ENCODE measurements at places on chromosomes 4 and X.
A peak's percentile ranks its signal among the peaks of the same experiment; 100 is the strongest.

DNA sequence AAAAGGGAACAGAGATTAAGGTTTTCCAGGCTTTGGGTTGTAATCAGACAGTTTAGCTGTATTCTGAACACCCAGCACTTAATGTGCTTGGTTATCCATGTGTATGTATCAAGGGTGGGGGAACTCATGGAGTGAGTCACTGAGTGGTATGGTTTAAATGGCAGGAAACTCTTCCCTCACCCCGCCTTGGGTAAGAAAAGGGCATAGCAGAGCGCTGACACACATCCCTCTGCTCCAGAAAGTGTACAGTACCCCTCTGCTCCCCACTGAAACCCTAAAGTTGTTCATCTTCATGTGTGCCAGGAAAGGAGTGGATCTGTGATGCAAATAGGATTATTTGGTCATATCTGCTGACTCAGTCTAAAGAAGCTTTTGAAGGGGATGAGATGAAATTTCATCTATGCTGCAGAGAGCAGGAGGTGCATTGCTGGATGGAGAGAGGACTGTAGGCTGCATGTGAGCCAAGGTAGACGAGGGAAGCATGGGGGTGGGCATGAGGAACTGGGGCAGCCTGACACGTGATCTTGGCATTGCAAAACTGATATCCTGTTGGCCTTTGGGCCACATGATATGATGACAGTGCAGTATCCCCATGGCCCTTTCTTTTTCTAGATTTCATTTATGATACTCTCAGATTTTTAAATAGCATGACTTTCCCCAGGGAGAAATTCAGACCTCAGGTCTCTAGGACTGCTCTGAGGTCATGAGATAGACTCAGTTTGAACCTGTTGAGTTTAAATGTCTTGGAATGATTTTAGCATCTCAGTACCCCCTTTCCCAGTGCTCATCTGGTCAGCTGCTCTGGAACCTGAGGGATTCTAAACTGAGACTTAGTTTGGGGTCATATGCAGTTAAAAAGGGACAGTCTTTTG lies 84.8 kb downstream of the TMEM164 start:
- no peak for DNase-seq

GRCh38 chr4:126772662-126773061 lies 860.1 kb upstream of the INTU start:
- no peak for DNase-seq

GRCh38 chr4:34732176-34732950 lies 1512.0 kb downstream of the ARAP2 start:
- DNase-seq = no peak

DNA sequence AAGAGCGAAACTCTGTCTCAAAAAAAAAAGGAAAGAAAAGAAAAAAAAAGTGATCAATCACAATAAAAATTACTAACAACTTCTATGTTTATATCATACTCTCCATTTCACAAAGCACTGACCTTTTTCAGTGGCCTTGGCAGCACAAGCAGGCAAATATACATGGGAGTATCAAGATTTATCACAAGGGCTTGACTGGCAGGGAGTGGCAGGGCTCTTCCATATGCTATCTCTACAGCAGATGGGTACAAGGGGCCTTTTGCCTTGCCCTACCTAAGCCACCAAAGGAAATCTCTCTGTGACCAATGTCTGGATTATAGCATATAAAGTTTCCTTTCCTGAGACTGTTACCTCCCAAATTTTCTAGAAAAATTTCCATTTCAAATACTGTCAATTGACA lies 24.4 kb downstream of the TSPAN5 start:
- DNase-seq = no peak

- no peak for DNase-seq
Observed at GRCh38 chrX:149073479-149073878, 431.6 kb downstream of the IDS start.

DNA sequence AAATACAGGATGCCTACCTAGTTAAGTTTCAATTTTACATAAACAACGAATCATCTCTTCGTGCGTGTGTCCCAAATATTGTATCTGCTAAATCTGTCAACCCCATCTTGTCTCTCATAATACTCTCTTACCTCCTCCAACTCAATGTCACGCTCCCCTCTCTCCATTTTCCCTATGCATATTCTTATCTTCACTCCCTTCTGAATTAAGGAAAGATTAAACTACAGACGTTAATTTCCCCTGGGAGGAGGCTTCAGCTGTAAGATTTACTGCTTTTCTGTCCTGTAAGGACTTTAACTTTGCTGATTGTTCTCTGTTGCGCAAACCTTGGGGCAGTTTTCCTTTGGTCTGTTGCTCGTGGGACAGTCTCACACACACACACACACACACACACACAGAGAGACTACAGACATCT lies 455 bp upstream of the ABCB7 start:
- DNase-seq = no peak

DNA sequence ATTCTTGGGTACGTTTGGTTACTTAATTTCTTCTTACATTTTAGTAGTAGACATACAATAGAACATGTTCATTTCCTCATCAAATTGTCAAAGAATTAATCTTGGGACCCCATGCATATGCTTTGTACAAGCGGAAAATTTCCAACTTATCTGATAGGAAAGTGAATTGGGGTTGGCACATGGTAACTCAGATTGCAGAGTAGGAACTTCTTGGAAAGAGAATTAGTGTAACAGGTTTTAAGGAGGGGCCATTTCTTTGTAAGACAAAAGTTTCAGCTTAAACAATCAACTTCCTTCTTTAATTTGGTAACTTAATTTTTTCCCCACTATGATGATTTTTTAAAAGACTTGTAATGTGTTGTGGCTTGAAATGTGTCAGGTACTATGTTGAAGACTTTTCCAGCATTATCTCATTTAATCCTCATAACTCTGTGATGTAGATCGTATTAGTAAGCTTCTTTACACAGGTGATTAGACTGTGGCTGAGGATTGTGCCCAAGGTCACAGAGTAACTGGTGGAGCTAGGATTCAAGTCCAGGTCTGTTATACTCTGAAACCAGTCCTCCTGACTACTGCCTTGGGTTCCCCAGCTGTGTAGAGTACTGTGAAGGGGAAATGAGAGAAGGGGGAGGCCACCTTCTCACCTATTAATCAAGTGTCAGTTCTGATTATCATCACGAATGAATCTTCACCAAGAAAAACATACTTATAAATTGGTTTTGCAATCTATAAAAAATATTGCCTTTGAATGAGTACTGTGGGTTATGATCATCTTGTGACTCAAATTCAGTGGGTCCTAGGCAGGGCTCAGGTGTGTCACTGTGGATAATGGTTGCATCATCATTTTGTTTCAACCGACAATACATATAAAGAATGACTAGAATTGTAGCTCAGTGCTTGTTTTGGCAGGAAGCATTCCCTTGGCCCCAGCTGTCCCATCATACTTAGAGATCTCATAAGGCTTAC lies 4.3 kb downstream of the GK start:
- no peak for DNase-seq

DNA sequence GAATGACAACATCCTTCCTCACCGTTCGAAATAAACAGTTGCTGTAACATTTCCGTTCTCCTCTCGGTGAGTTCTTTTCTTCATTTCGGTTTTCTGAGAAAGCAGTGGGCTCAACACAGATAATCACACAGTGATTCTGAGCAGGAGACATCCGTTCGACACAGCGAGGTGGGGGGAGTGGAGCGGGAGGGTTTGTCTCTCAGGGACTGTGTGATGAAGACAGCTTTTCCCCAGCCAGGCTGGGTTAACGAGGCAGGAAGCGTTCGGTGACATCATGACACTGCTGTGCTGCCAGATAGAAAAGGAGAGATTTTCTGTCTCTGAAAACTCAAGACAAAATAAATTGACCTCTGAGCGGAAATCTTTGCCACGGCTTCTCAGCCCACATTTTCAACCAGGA lies 119.3 kb downstream of the CRLF2 start:
- peak; percentile 4 for DNase-seq

DNA sequence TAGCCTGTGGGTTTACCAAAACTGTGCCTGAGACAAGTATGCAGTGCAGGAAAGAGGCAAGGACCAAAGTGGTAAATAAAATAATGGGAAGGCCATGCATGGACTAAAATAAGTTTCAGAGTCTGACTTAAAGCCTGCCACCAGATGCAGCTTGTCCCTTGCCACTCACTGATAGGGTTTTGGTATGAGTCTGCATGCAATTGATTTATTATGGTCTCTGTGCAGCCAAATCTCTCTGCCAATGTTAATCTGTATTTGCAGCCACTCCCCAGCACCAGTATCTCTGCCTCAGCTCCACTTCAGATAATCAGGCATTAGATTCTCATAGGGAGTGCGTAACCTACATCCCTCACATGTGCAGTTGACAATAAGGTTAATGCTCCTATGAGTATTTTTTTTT lies 5.5 kb upstream of the FGF2 start:
- no peak for DNase-seq

DNA sequence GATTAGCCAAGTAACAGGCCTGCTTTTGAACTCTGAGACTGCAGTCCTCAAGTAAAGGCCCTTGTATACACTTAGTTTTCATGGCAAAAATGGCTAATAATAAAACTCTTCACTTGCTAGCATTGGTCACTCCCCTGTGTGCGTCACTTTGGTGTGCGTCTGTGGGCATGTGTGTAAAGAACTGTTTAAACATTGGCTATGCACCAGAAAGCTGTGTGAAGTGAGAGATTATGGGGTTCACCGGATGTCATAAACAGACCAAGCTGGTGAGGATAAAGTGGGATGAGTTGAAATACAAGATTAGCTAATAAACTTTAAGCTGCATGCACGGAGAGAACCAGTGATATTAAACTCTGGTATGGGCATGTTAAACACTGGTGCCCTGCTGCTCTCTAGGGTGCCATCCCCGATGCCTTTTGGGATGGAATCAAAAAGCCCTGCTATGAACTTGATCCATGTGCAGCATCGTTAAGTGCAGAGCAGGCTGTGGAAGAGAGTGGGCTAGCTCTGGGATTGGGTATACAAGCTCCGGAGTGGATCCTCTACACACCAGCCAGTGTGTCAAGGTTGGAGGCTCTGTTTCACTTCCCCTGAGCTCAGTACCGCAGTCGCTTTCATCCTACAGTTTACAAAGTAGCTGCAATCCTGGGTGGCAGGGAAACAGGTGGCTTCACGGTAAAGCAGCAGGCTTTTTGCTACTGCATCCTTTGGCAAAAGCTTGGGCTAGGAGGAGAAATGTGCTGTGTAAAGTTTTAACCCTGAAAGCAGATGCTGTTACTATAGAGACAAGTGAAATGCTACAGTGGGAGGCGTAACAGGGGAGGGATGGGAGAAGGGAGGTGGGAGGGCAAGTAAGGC lies 108.3 kb upstream of the SLC4A4 start:
- DNase-seq = no peak

DNA sequence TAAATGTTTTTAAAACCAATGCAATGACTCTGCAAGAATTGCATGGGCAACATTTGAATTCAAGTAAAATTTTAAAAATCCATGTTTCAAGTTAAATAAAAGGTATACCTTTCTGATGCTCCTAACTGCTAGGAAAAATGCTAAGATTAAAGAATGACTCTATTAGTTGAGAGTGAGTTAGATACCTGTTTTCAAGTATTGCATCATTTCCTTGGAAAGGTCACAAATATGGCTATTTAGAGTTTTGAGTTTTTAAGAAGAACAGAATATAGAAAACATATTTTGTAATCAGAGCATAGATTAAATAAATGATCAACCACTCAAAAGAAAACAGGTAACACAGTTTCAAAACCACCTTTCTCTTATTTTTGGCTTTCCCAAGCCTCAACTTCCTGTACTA lies 18.3 kb upstream of the NPY2R start:
- no peak for DNase-seq

- no peak for DNase-seq
Observed at GRCh38 chr4:186570193-186570996, 15.0 kb upstream of the MTNR1A start.

DNA sequence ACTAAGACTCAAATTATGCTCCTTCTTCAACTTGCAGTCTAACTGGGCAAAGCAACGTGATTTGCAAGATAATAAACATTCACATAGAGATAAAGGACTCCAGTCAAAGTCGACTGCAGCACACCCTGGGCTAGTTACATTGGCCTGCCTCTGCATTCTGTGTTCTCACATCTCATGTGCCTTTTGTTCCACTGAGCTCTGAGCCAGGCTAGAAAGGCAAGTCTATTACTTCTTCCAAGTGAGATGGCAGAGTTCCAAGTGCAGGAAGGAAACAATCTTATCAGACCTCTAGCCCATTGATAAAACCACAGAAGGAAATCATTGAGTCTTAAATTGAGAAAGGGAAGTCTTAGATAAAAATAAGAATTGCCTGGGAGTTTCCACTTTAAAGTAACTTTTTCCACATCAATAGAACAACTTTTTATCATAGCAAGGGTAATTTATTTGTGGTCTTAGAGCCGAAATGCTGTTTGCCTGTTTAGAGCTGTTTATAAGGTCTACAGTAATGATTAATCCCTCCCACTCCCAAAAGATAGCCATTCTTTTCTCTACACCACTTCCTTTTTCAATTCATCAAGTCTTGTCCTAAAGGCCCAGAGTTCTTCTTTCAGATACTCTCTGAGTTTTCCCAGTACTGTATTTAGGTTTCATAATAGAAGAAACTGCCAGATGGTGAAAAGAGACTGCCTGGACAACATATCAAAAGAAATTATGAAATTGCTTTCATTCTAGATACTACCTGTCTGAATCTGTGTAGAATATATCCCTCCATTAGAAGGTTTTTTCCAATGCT lies 200.2 kb downstream of the GUCY2F start:
- DNase-seq = no peak

DNA sequence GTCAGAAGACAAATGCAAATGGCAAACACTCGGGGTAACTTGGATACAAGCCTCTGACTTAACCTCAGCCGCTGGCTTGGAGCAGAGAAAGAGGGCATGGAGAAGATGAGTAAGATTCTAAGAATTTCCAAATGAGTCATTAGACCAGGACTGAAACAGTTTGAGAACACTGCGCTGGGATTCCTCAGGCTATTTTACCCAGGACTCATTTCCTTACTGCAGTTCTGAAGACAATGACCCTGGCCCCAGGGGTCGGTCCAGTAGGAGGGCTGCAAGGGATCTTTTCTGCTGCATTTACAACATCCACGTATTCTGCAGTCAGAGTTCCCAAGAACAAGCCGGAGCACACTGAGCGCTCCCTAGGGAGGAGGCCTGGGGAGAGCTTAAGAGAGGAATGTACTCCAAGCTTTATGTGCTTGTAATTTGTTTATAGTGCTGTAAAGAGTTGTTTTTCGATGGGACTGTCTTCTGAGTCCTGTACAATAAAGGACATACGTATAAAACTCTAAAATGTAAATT lies 27.3 kb upstream of the SORBS2 start:
- DNase-seq = no peak

GRCh38 chr4:88865046-88865445 lies 167.4 kb upstream of the NAP1L5 start:
- no peak for DNase-seq

DNA sequence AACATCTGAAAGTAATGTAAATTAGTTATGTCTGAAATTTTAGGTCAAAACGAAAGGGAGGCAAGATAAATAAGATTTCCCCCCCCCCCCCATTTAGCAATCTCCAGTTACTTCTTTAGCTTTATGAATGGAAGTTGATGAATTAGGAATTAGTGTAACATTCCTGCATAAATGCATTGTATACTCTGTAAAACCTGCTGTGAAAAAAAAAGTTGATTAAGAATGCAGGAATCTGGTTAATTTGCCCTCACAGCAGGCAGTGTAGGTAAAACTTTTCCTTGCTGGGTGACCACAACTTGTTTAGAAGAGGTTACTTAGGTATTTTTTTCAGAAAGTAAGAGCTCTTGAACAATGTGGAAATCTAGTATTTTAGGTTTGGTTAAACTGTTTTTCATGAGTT lies 15.3 kb downstream of the LARP7 start:
- no peak for DNase-seq

GRCh38 chr4:182929296-182929695 lies 12.1 kb upstream of the DCTD start:
- no peak for DNase-seq
